GM10248 (cell line): ENCODE measurements at places on chromosomes 11 and 22.

GRCh38 chr22:36369004-36369921, 18.5 kb downstream of the MYH9 start:
- DNase-seq = no peak

DNA sequence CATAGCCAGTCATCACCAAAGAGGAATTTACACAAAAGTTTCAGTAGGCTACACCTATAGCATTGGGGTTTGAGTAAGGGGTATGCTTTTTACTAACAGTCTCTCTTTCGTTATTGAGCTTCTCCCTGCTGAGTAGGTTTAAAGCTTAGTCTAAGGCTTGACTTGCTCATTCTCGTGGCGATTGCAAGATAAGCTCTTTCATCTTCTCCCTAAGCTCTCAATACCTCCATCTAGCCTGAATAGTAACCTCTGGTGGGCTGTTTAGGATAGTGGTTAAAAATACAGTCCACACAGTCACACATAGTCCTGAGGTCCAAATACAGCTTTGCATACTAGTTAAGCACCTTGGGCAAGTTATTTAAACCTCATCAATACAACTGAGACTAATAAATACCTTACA, 65.6 kb downstream of the IMMP1L start:
- DNase-seq = no peak

- peak; percentile 72 for DNase-seq
Observed at GRCh38 chr22:50498322-50498890, 9.1 kb downstream of the LMF2 start.

- no peak for DNase-seq
Observed at GRCh38 chr11:71252269-71252769, at the start of gene SHANK2. Gene SHANK2, minus strand, starts transcription at chr11:71252577. Its CDS starts 105,251 bp downstream, at chr11:71147326.

GRCh38 chr11:70107756-70108155, 29.6 kb downstream of the ANO1 start:
- no peak for DNase-seq

DNA sequence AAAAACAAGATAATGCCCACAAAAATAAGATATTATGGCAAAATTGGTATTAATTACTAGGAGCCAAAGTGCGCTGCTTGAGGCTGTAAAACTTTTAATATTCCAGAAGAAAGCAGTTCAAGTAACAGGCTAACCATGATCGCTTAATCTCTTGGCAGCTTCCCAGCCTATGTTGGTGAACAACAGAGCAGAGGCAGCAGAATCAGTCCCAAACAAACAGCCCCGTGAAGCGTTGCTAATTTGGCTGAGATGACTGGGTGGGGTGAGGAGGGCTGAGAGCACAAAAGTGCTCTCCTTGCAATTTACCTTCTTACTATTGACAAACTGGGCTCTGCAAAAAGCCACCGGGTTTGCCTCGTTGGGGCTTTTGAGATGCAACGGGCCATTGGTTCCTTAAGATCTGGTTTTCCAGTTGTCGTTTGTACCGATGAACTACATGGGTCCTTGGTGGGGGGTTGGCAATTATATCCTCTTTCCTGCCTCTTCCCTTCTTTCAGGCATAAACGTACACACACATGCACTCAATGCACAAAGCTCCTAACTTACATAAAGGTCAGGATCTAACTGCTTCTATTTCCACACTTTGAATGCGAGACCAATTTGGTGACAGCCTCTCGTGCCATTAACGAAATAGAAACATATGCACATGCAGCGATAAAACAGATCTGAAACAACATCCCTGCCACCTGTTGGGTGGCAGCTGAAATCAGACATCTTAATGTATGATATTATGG, 407.6 kb upstream of the CADM1 start:
- DNase-seq = no peak

DNA sequence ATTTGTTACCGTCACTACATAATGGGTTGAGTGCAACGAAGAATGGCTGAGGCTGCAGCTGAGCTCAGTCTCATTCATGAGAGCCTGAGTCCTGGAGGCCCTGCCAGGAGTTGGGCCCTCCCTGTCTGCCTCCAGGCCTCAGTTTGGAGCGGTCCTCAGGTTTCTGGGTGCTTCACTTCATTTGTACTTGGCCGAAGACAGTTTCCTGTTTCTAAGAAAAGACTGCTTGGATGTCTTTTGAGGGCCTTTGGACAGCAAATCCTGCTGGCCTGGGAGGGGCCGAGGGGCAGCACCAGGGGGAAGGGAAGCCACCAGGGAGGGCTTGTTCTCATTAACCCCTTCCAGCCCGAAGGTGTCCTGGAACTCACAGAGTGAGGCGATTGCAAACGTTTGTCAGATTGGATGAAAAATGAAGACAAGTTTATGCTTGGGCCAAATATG, 163.1 kb downstream of the ETS1 start:
- DNase-seq = no peak

DNA sequence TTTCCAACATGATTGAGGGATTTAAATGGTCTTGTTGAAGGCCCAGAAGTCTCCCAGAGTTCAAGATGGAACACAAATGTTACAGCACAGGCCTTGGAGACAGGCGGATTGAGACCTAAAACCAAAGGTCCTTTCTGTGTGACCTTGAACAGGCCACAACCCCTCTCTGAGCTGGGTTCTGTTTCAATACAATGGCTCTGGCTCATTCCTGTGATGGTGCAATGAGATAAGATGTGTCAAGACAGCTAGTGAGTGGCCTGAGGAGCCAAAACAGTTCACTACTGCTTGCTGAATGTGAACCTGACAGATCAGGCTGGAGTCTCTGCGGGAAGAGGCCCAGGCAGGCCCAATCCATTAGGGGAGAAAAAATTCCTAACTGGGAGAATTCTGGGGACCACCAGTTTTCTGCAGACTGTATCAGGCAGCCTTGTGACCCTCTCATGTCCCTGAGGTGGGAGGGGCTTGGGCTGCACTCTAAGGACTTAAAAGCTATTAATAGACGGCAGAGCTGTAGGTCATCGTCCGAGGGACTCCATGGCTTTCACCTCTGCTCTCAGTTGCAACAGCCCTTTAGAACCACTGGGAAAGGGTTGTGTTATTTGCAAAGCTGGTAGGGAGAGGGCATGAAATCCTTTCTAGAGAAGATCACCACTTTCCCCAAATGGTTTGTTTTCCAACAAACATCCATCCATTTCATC, 126.1 kb upstream of the TEAD1 start:
- DNase-seq = no peak

DNA sequence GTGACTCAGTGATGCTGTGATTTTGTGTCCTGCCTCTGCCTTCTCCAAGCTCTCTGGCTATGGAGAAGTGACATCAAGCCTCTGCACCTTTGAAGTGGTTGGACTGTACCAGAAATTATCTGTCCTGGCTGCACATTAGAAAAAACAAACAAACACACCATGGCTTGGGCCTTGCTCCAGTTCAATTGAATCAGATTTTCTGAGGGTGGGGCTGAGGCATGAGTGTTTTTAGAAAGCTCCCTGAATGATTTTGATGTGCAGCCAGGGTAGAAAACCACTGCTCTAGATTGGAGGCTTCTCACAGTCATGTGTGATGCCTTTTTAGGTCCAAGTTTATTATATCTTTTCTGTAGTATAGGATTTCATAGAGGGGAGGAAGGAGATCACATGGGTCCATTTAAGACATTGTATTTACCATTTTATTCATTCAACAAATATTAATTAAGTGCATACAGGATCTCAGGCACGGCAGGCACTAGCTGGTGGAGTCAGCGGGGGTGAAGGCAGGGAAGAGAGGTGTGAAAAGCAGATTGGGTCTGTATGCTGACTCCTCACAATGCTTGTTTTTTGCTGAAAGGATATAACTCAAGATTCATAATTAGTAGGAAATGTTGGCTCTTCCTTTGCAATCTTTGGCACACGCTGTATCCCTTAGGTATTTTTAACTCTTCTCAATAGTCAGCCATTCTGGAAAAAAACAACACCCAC, 7.1 kb upstream of the VSTM5 start:
- DNase-seq = no peak

- DNase-seq = no peak
Observed at GRCh38 chr11:133697161-133697560, 148.2 kb downstream of the SPATA19 start.

DNA sequence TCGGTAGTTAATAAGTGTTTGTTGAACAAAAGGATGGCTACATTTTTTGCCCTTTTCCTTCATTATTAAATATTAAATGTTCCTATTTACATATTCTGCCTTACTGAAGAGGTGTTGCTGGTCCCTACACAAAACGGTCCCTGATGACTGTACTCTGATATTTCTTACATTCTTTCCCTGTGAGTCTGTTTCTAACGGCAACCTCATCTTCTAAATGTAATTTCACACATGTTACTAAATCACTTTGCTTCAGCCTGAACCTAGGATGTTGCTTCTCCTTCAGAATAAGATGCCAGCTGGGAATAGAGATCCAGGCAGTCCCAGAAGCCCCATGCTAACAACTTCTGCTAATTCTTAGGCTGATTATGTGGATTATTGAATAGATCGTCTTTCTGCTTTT, 50.3 kb downstream of the SPON1 start:
- DNase-seq = no peak
